ENCODE measurements at places on chromosomes 3 and 15.

DNA sequence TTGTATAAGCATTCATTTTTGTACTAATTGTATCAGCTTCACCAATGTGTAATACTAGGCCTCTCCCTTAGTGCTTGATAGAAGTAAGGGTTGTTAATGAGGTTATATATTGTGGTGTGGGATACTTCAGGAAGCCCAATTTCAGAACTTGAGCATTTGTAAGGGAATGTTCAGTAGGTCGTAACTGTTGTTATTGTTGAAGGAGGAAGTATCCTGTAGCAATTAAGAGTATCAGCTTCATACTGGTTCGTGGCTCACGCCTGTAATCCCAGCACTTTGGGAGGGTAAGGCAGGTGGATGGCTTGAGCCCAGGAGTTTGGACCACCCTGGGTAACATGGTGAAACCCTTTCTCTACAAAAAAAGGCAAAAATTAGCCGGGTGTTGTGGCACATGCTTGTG lies 30.6 kb downstream of the IQGAP1 start:
- DNase-seq, result no peak

DNA sequence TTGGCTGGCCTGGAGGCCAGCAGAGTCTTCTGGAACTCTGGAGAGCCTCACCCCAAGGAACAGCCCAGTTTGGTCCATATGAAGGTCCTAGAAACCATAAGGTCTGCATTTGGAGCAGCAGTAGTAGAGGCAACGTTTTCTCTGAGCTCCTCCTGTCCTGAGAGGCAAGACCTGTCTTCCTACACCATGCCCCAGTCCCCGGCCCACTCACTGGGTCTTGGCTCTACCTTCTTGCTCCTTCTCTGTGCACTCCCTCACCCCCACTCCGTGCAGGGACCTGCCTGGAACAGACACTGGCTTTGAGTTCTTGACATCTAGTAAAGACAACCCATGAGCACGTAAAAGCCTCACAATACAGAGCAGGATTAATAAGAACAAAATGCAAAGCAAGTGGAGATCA lies 76.6 kb downstream of the CHRD start:
- no peak for DNase-seq

GRCh38 chr15:52567871-52568600 lies 794 bp downstream of the ARPP19 start:
- peak; percentile 10 for DNase-seq

- DNase-seq, result no peak
Measured at GRCh38 chr3:60399292-60399691, 852.0 kb downstream of the FHIT start.

- no peak for DNase-seq
Measured at GRCh38 chr3:49718858-49719213, 648 bp downstream of the AMIGO3 start.

Measured in activated T-helper 1 cell treated with Interleukin-2 at 50 U/mL for 16 hours (primary cell).